Large intestine (tissue), 12 donors: ENCODE measurements at places on chromosomes 12 and 14. TPM values are rescaled to one million over a fixed set of nuclear protein-coding genes. Genes with fewer than 3 reads are reported as not detected.
A peak's percentile ranks its signal among the peaks of the same experiment; 100 is the strongest.

- no peaks in the 10 kb centered on the region for H3K36me3 ChIP-seq
- H3K4me1 ChIP-seq = peaks cover 13% of the 10 kb centered on the region
- no peak overlapping the region for H3K27ac ChIP-seq
- no peak for DNase-seq
- H3K4me3 ChIP-seq = no peak overlapping the region
- H3K27me3 ChIP-seq = no peaks in the 10 kb centered on the region
Measured at GRCh38 chr12:52195065-52195730, 3.4 kb upstream of the KRT80 start.

SIRT4 gene
- polyA plus RNA-seq = 3.2 TPM

MBIP gene
- polyA plus RNA-seq = 29.4 TPM

- H3K4me1 ChIP-seq = no peaks in the 10 kb centered on the region
- no peak overlapping the region for H3K27ac ChIP-seq
- H3K4me3 ChIP-seq = no peak overlapping the region
- no peak for DNase-seq
- H3K27me3 ChIP-seq = no peaks in the 10 kb centered on the region
Measured at GRCh38 chr12:92968176-92968813, 39.2 kb upstream of the EEA1 start.

- peak overlapping the region; percentile 96 for H3K4me3 ChIP-seq
- peak overlapping the region; percentile 80 for H3K27ac ChIP-seq
- DNase-seq = no peak
- no peaks in the 10 kb centered on the region for H3K27me3 ChIP-seq
- peaks cover 30% of the 10 kb centered on the region for H3K4me1 ChIP-seq
Measured at GRCh38 chr14:24194186-24194872, 912 bp downstream of the TM9SF1 start.

DNA sequence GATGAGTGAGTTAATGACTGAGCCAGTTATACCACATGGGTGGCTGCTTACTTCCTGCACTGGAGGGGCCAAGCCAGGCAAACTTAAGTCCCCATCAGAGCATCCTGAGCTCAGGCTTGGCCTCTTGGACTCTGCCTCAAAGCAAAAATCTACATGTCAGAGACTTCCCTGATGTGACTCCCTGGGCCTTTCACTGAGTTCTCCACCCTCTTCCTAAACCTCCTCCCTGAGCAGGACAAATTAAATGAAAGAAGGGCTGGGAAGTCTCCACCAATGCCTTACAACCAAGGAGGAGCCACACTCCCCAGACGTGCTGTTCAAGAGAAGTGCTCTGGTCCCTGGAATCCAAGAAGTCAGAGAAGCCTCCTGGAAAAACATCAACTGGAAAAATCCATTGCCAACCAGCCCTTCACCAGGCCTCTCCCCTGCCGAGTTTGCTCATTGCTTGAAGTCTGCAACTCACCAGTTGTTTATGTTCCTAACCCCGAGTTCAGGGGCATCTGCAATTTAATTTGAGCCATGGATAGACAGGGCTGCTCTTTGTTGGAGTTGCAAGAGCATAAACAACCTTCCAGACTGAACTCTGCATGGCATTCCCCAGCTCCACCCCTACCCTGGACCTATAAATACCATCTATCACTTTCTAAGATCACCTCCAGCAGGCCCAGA, 160.5 kb downstream of the ANO2 start:
- H3K27me3 ChIP-seq = peaks cover 5% of the 10 kb centered on the region
- no peaks in the 10 kb centered on the region for H3K36me3 ChIP-seq
- no peak for DNase-seq
- no peak overlapping the region for H3K4me3 ChIP-seq
- no peak overlapping the region for H3K27ac ChIP-seq
- no peaks in the 10 kb centered on the region for H3K4me1 ChIP-seq

DNA sequence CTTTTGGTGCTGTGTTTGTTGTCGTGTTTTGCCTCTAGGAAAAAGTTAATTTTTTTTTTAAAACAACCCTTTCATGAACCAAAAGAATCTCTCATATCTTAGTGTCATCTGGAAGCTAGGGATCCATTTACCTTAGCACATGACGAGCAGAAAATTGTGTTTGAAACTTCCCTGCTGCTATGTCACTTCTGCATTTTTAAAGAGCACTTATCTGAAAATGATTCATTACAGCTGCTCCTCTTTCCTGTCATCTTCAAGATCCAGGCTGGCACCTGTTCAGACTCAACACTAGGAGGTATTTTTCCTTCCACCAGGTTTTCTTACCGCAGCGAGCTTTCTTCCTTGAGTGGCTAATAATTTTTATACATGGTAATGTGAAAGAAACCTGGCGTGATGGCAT, 67.0 kb downstream of the EML1 start:
- H3K36me3 ChIP-seq = peaks cover 2% of the 10 kb centered on the region
- DNase-seq = no peak
- H3K27me3 ChIP-seq = no peaks in the 10 kb centered on the region
- H3K27ac ChIP-seq = no peak overlapping the region

- H3K27me3 ChIP-seq = no peaks in the 10 kb centered on the region
- H3K4me1 ChIP-seq = no peaks in the 10 kb centered on the region
- H3K36me3 ChIP-seq = peaks cover 10% of the 10 kb centered on the region
- H3K27ac ChIP-seq = no peak overlapping the region
Measured at GRCh38 chr12:64061868-64062375, 160.2 kb downstream of the KICS2 start.

DAO gene
- not detected for polyA plus RNA-seq

DNA sequence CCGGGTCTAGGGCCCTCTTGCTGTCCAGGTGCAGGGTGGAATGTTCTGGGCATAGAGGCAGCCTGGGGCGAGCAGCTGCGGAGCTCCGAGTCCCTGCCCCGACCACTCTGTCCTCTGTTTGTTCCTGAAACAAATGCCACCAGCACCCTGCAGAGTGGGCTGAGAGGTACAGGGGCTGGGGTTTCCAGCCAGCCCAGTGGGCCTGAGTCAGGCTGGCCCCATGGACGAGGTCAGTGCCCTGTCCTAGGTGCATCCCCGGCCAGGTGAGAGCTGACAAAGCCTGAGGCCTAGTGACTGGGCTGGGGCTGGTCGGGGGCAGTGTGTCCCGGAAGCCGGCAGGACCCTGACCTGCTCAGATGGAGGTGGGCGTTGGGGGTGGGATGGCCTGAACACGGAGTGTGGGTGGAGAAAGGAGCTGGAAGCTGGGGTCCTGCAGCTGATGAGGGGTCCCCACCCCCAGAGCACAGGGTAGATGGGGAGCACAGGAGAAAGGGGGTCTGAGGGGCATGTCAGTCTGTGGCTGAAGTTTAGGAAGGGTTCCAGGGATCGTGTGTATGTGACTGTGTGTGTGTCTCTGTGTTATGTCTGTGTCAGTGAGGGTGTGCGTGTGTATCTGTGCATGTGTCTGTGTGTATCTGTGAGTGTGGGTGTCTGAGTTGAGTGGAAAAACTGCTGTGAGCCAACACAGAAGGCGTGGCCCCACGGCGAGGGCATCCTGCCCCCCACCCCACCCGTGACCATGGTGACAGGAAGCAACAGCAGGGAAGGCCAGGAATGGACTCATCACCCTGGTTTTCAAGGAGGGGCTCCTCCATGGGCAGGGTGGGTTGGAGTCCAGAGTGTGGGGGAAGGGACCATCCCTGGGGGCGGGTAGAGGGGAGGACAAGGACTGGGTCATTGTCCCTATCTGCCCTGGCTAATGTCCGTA, 2.4 kb upstream of the CRIP1 start:
- H3K4me3 ChIP-seq = no peak overlapping the region
- peaks cover 84% of the 10 kb centered on the region for H3K4me1 ChIP-seq
- no peak overlapping the region for H3K27ac ChIP-seq
- H3K36me3 ChIP-seq = no peaks in the 10 kb centered on the region
- DNase-seq = no peak

DLGAP5 gene
- polyA plus RNA-seq = 11.6 TPM

GPRC5D gene
- polyA plus RNA-seq = 2.4 TPM

DNA sequence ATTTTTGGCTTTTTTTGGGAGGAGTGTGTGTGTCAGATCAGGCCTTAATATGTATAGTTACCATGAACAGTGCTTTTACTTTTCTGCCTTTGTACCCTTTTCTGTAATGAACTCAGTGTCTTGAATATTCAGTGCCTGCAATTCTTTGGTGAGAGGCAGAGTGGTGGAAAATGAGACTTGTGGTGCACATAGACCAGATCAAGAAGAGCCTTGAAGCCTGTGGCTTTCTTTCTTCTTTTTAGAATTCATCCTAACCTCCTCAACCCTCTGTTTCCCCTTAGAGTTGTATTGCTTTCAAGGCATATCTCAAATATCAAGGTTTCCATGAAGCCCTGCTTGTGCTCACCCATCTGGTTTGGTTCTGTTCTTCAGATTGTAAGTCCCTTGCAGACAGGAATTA, 2.6 kb downstream of the YLPM1 start:
- peaks cover 3% of the 10 kb centered on the region for H3K4me1 ChIP-seq
- H3K36me3 ChIP-seq = peaks cover 2% of the 10 kb centered on the region
- H3K27ac ChIP-seq = no peak overlapping the region
- no peak for DNase-seq
- H3K4me3 ChIP-seq = peak overlapping the region; percentile 1
- H3K27me3 ChIP-seq = no peaks in the 10 kb centered on the region

DNA sequence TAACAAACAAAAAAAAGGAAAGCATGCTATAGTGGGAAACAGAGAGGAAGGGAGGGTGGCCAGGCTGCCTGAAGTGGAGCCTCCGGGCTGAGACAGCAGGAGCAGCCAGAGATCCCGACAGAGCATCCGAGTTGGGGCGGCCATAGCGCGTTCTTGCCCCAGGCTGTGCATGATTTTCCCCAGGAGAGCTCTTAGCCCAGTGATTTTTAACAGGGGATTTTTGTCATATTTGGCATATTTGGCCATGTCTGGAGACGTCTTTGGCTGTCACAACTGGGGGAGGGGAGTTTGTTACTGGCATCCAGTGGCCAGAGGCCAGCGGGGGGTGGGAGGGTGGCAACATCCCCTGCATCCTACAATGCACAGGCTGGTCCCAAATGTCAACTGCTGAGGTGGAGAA, 23.6 kb downstream of the BDKRB1 start:
- no peak overlapping the region for H3K4me3 ChIP-seq
- no peak for DNase-seq
- no peak overlapping the region for H3K27ac ChIP-seq
- H3K36me3 ChIP-seq = peaks cover 18% of the 10 kb centered on the region
- H3K4me1 ChIP-seq = peaks cover 6% of the 10 kb centered on the region
- H3K27me3 ChIP-seq = no peaks in the 10 kb centered on the region

GRCh38 chr12:52280796-52281560, 6.5 kb downstream of the KRT86 start:
- no peak overlapping the region for H3K4me3 ChIP-seq
- peaks cover 4% of the 10 kb centered on the region for H3K4me1 ChIP-seq
- no peak overlapping the region for H3K27ac ChIP-seq
- no peak for DNase-seq
- no peaks in the 10 kb centered on the region for H3K36me3 ChIP-seq
- peaks cover 7% of the 10 kb centered on the region for H3K27me3 ChIP-seq

DNA sequence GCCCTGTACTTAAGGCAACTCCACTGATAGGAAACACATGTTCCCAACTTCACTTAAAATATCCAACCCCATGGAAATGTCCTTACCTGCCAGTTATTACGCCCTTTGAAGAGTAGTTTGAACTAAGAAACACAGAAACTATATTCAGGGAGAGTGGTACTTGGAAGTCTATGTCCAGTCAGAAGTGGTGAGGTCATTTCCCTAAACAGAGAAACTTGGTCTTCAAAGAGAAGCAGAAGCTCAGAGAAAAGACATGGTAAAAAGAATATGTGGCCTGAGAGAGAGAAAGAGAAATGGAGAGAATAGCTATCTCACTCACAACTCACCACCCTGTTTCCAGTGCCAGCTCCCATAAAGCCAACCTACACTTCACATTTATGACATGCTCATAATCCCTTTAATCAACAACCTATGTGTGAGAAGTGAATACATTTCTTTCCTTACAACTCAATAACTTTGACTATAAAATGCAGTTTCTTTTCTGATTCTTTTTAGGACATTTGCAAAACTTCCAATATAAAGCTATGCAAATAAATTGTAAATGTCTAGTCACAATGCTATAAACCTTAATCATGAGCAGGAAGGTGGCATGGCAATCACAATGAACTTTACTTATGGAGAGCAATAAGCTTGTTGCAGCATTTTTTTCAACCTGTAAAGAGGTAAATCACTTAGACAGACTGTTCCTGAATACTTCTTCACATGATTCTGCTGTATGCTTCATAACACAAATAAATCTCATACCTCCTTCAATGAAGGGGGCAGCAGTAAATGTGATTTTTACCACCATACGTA, 67.1 kb downstream of the CPNE8 start:
- H3K27me3 ChIP-seq = no peaks in the 10 kb centered on the region
- peak overlapping the region; percentile 42 for H3K27ac ChIP-seq
- H3K36me3 ChIP-seq = no peaks in the 10 kb centered on the region
- H3K4me1 ChIP-seq = peaks cover 4% of the 10 kb centered on the region
- no peak overlapping the region for H3K4me3 ChIP-seq
- DNase-seq = peak; percentile 5

GRCh38 chr14:54919330-54919729, 16.7 kb upstream of the GCH1 start:
- no peak overlapping the region for H3K4me3 ChIP-seq
- H3K36me3 ChIP-seq = no peaks in the 10 kb centered on the region
- no peaks in the 10 kb centered on the region for H3K4me1 ChIP-seq
- H3K27me3 ChIP-seq = no peaks in the 10 kb centered on the region
- no peak for DNase-seq
- no peak overlapping the region for H3K27ac ChIP-seq

NTF3 gene
- 2.1 TPM for polyA plus RNA-seq

DNA sequence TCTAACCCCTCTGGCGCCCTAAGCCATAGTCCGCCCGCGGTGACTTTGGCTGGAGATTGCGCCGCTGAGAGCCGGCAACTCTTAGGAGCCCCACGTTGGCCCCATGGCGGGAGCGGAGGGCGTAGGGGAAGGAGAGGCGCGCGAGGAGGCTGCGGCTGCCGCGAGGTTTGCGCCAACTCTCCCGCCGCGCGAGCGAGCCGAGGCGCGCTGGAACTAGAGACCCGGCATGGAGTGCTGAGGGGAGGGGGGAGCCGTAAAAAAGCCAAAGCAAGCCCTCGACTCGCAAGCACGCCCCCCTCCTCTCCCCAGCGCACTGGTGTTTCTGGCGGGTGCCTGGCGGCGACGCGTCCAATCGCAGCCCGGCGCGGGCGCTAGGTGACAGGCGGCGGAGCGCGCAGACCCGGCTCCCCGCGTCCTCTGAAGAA, at the start of gene SYT10:
Gene SYT10 (minus strand): TSS at position 233 of the 425 bp plus-strand sequence. CDS start 297 bp downstream, outside the sequence.
- peaks cover 34% of the 10 kb centered on the region for H3K27me3 ChIP-seq
- DNase-seq = peak; percentile 7
- no peak within 1 kb of the TSS for H3K27ac ChIP-seq
- H3K36me3 ChIP-seq = no peaks in the 10 kb centered on the region
- H3K4me3 ChIP-seq = peak within 1 kb of the TSS; percentile 53

- no peaks in the 10 kb centered on the region for H3K27me3 ChIP-seq
- H3K27ac ChIP-seq = no peak overlapping the region
- DNase-seq = no peak
- no peak overlapping the region for H3K4me3 ChIP-seq
- H3K4me1 ChIP-seq = peaks cover 6% of the 10 kb centered on the region
Measured at GRCh38 chr12:989051-989450, 2.0 kb upstream of the ERC1 start.

SLC17A8 gene
- 1.5 TPM for polyA plus RNA-seq

ZNF219 gene
- 45.2 TPM for polyA plus RNA-seq

DNA sequence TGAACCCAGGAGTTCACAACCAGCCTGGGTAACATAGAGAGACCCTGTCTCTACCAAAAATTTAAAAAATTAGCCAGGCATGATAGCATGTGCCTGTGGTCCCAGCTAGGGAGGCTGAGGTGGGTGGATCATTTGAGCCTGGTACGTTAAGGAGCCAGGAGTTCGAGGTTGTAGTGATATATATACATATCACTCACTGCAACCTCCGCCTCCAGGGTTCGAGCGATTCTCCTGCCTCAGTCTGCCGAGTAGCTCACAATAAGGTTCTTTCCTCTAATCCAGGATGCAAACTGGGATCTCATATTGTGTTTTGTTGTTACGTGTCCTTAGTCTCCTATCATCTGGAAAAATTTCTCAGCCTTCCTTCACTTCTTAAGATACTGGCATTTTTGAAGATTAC, 24.0 kb upstream of the GSC start:
- H3K27ac ChIP-seq = no peak overlapping the region
- H3K4me1 ChIP-seq = no peaks in the 10 kb centered on the region
- no peaks in the 10 kb centered on the region for H3K36me3 ChIP-seq
- peaks cover 5% of the 10 kb centered on the region for H3K27me3 ChIP-seq
- DNase-seq = no peak
